ENCODE measurements at places on chromosomes 16 and 17. TPM values are rescaled to one million over a fixed set of nuclear protein-coding genes. Genes with fewer than 3 reads are reported as not detected.

Gene EARS2
- 17.6 TPM for polyA plus RNA-seq

Gene HSF5
- 0.05 TPM for polyA plus RNA-seq

Gene HS3ST3B1
- polyA plus RNA-seq = 1.5 TPM

Gene ASPHD1
- 1.0 TPM for polyA plus RNA-seq

- DNase-seq = no peak
These were observed 983.9 kb downstream of the CDH11 start for GRCh38 chr16:64138006-64138405.

GRCh38 chr17:58615768-58616659 is 75.8 kb downstream of the TEX14 start:
- DNase-seq = no peak

DNA sequence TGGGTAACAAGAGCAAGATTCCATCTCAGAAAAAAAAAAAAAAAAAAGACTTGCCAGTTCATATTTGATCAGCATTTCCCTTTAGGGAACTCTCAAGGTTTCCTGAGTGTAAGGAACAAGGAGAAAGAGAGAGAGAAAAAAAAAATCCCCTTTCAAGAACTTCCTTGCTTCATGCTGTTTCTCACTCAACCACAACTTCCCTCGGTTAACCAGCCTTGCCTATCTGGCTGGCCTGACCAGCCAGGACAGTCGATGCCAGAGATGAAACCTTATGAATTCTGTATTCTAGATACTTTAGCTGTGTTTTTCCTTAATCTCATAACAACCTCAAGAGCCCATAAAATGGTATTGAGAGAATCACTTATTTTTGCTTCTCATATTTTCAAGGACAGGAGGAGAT is 2.6 kb upstream of the N4BP1 start:
- no peak for DNase-seq

DNA sequence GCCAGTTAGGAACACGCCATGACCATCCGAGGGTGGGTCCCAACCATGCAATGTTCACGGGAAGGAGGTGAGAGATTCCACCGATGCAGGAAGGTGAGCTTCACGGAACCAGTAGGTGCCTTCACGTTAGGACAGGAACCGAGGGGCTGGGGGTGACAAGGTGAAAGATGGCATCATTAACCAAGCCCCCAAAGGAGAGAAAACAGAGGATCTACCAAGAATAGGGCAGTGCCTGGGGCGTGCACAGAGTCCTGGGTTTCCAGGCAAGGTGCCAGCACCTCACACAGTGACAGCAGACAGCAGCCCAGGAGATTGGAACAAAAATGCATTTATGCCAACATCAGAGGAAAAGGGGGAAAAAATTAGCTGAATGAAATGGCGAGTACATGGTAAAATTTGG is 137.9 kb downstream of the GSG1L start:
- no peak for DNase-seq

GRCh38 chr17:10265100-10265810 is 66.8 kb upstream of the GAS7 start:
- DNase-seq = peak; percentile 54

DNA sequence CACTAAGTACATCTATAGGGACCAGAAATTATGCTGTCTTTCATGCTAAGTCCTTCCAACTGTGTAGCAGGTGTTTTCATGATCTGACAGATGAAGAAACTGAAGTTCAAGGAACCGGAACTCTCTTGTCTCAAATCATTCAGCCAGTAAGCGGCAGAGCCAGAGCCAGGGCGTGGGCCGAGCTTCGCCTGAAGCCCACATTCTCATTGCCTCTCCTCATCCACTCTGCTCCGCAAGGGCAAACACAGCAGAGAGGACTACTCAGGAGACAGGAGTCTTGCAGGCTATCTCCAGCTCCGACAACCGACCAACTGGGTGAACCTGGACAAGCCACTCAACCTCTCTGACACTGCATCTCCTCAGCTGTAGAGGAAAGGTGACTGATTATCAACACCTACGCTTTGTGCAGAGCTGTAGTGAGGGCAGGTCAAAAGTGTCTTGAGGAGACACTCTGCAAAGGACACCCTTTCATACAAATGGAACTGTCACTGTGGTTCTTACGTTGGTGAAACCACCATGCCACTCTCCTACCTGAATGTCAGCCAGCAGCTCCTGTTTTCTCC is 72.9 kb downstream of the CYTH1 start:
- no peak for DNase-seq

GRCh38 chr16:276426-277077 is 808 bp upstream of the RGS11 start:
- DNase-seq = no peak

All from hindlimb muscle (tissue), 1 donor.